ENCODE measurements at places on chromosomes 2 and 18.

DNA sequence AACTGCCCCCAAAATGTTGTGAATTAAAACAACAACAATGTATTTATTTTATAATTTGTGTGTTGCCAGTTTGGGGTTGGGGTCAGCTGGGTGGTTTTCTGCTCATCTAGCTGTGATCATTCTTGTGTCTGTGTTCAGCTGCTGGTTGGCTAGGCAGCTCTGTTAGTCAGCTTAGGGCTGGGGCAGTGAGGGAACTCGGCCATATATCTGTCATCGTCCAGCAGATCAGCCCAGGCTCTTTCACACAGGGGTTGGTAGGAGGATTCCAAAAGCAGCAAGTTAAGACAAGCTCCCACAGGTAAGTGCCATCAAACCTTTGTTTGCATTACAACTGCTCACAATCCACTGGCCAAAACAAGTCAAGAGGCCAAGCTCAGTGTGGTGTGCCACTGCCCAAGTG lies 121.5 kb downstream of the LPIN1 start:
- no peak for DNase-seq

GRCh38 chr2:62381656-62382055 lies 124.3 kb downstream of the TMEM17 start:
- no peak for DNase-seq

DNA sequence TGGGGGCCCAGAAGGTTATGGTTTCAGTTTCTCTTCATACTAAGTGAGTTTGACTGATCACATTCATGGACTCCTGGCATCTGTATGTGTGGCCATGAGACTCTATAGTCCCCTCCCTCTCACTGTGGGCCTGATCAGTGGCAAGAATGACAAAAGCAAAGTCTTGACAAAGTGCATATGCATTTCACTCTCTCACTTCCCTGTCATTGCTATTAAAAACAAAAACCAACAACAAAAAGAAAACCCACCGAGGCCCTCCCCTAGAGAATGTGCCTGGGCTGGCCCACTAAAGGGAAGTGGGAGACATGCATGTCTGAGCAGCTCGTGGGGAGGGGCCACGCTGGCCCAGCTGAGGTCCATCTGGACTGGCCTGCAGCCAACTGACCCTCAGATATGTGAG lies 600.1 kb upstream of the RAB6C start:
- DNase-seq, result no peak

DNA sequence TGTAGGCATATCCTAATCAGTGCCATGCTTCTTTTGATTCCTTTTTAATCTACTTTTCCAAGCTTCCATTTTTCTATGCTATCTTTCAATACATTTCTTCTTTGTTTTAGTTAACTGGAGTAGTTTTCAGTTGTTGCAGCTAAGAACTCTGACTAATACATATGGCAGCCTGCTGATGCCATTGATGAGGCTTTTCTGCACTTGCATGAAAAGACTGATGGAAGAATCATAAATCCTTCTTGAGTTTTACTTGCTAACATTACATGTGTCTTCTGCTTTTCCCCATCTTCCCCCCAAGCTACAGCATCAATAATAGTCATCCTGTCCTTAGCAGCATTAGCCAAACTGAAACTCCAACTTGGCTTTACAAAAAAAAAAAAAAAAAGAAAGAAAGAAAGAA lies 203.3 kb downstream of the LRP1B start:
- DNase-seq, result no peak

GRCh38 chr2:219285373-219285735 lies 6.2 kb downstream of the DNAJB2 start:
- no peak for DNase-seq

DNA sequence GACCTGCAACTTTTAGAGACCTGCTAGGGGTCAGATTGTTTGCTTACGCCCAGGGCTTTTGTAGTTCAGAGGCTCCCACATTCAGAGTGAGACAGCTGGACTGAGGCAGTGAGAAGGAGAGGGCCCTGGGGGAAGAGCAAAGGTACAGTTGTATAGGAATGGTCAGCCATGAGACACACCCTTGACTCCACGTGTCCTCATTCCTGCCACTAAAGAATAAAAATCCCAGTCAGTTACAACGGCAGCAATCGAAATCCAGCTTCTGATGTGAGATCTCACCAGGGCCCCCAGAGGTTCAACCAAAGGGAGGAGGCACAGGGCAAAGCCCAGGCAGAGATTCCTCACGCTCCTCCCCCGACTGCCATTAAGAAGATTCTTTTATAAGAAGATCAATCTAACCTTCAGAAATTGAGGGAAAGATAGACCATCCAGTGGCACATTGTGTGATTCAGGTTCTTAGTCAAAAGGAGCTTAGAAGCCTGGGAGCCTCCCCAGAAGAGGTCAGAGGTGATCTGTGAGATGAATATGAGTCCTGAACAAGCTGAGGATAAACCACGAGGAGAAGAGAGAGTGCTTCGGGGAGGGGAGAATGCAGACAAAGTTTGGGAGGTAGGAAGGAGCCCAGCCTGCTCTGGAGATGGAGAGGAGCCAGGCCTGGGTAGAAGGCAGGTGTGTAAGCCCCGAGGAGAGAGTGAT lies 317.0 kb downstream of the CYP26B1 start:
- DNase-seq, result no peak

GRCh38 chr2:118974103-118974993 lies 32.4 kb downstream of the MARCO start:
- DNase-seq, result no peak

GRCh38 chr2:205700331-205701132 lies 18.2 kb downstream of the NRP2 start:
- no peak for DNase-seq

GRCh38 chr2:138814123-138814898 lies 34.1 kb upstream of the NXPH2 start:
- no peak for DNase-seq
